ENCODE measurements at places on chromosomes 5 and 9.

DNA sequence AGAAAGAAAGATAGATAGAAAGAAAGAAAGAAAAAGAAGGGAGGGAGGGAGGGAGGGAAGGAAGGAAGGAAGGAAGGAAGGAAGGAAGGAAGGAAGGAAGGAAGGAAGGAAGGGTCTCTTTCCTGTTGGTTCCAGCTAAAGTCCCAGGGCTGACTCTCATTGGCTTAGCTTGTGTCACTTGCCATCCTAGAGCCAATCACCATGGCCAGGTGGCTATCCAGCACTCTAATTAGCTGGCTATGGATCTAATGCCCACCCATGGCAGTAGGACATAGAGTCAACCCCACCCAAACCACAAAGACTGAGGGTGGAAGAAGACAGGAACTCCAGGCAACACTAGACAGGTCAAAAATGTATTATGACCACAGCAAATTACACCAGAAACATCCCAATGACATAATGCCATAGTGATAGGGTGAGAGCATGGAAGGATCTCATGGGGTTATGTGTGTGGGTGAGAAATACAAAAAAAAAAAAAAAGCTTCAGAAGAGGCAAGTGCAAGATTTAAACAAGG, 10.8 kb upstream of the CPLX2 start:
- DNase-seq: no peak

GRCh38 chr9:135949501-135950134, 11.6 kb downstream of the UBAC1 start:
- no peak for DNase-seq

- DNase-seq: peak; percentile 93
Measured at GRCh38 chr5:75049456-75050351, 2.7 kb downstream of the GCNT4 start.

GRCh38 chr9:69136779-69137178, 37.3 kb upstream of the TJP2 start:
- no peak for DNase-seq

DNA sequence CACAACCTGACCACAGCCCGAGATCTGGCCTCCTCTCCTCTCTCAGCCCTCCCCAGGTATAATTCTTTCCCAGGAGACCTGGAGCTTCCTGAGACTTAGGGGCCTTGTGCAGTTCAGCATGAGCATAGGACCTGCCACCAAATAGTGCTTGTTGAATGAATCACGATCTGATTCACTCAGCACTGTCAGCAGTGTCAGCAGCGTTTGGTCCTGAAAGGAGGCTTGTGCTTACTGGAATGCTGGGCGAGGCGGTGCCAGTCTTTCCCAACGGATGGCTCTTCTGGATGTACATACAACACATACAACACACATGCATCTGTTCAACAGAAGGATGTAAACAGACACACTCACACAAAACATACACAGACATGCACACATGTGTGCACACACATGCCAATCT, 173.3 kb downstream of the COL23A1 start:
- no peak for DNase-seq

GRCh38 chr5:120255214-120255613, 208.9 kb upstream of the PRR16 start:
- no peak for DNase-seq

DNA sequence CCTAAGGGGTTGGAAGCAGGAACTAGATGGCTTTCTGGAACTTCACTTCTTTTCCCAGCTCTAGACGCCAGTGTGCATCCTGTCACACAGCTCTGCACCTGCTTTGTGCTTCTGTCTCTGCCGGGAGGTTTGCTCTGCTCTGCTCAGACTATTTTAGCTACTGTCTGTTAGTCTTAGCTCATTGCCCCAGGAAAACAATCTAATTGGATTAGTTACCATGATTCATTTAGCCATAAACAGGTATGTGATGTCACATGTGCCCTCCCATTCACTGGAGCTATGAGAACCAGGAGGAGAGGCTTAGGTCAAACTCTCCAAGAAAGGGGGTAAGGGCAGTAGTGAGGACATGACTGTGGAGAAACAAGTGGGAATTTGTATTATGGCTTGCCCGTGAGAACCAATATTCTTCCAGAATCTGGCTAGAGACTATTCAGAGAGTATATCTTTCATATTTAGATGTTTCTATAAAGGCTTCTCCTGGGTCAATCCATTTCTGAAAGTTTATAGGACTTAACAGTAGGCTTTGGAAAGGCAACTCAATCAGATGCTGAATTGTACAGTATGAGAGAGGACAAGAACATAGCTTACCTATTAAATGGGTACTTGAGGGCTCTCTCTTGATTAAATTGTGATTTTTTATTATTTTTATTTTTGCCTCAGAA, 22.4 kb upstream of the NREP start:
- no peak for DNase-seq

DNA sequence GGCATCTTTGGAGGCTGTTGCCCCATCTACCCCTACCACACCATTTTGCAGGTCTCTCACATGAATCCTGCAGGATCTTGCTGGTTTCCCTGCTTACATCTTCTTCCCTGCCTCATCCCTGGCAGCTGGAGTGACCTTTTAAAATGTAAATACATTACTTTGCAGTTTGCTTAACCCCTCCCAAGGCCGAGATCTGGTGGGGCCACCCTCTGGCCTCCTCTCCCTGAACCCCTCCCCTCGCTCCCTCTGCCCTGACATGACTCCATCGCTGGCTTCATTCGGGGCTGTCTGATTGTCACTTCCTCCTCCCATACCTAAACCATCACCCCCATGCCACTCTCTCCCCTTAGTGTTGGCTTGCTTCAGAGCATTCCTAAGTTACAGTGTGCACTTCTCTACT, 12.6 kb upstream of the PALM2AKAP2 start:
- DNase-seq: peak; percentile 55

DNA sequence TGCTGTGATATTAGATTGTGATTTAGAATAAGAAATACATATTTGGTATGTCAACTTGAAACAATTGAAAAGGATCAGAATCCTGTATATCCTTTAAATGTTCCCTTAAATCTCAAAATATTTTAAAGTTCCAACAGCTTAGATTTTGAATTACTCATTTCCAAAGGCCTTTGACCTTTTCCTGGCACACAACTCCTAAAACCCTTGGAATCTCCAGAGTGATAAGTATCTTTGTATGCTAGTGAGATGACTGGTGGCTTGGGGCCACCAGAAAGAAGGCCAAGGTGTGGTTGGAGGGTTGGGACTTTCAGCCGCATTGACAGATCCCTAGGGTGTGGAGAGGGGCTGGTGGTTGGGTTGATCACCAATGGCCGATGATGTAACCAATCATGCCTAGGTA, 104.7 kb downstream of the YIPF5 start:
- DNase-seq: no peak

GRCh38 chr9:109726119-109726518, 53.9 kb upstream of the PALM2AKAP2 start:
- DNase-seq: no peak

DNA sequence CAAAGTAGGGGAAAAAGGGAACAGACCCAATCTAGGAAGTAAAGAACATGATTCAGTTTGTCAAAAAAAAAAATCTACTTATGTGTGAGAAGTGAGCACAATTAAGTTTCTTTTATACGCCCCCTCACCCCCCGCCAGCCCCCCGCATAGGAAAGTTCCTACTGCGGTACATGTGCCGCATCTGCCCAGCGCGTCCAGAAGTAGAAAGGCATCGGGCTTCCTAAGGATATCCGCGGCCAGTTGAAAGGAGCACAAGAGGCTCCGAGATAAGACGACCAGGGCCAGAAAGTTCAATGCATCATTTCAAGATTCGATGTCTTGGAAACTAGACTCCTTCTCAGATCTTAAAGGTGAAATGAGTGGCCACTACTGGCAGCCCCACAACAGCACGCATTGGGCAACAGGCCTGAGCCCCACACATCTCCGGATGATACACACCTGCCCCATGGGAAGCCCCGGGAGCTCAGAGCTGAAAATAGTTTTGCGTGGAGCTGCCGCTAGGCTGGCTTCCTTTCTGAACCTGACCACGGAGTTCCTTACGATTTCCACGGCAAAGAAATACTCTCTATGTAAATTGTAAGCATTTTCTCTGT, 203.9 kb downstream of the RAB3C start:
- no peak for DNase-seq

GRCh38 chr9:71271602-71272001, 150.2 kb upstream of the TRPM3 start:
- DNase-seq: peak; percentile 16

GRCh38 chr9:78131969-78132700, 100.5 kb upstream of the GNAQ start:
- DNase-seq: no peak

GRCh38 chr9:103991698-103992097, 102.4 kb upstream of the SMC2 start:
- peak; percentile 12 for DNase-seq

GRCh38 chr9:22454016-22454415, 7.4 kb downstream of the DMRTA1 start:
- DNase-seq: no peak

DNA sequence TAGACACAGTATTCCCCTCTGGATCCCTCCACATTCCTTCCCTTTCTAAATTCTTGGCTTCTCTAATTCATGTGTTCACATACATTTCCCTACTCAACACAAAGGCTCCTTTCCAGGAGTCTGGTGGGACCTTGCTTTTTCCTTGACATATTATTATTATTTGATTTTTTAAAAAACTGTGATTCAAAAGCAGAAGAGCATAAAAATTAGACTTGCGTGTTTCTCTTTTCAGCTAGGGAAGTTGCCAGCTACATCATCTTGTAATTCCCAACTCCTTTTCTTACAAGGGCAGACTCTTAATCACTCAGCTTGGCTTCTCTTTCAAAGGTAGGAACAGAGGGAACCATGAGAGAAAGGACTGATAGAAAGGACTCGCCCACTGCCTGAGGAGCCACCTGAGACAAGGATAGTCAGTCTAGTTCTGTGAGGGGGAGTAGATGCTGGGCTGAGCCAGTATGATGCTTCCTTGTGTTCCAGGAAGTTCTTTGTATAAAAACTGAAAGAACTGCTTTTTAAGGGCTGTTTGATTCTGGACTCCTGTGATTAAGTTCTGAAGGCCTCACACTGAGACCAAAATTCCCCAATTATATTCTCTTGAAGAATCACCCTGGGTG, 51.0 kb upstream of the DPYSL3 start:
- peak; percentile 25 for DNase-seq

DNA sequence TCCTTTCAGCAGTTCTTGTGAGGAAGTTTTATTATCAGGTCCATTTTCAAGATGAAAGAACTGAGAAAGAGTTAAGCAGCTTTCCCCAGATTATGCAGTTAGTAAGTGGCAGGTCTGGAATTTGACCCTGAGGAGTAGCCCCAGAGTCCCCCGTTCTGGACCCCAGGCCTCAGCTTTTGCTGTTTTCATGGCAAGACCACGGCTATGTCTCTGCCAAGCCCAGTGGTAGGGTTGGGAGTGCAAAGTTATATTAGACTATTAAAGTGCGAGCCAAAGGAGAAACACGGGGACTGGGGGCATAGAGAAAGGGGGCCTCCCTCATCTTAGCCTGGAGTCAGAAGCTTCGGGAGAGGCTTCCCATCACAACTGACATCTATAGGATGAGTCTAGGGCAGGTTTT, 19.3 kb upstream of the ORM1 start:
- DNase-seq: no peak

GRCh38 chr5:175819090-175819425, 52.3 kb upstream of the CPLX2 start:
- no peak for DNase-seq

GRCh38 chr9:112861638-112862555, 28.8 kb downstream of the SLC46A2 start:
- DNase-seq: no peak

- DNase-seq: no peak
Measured at GRCh38 chr5:118616281-118616680, 372.1 kb downstream of the DTWD2 start.

- no peak for DNase-seq
Measured at GRCh38 chr5:133083901-133084300, 32.1 kb downstream of the HSPA4 start.

DNA sequence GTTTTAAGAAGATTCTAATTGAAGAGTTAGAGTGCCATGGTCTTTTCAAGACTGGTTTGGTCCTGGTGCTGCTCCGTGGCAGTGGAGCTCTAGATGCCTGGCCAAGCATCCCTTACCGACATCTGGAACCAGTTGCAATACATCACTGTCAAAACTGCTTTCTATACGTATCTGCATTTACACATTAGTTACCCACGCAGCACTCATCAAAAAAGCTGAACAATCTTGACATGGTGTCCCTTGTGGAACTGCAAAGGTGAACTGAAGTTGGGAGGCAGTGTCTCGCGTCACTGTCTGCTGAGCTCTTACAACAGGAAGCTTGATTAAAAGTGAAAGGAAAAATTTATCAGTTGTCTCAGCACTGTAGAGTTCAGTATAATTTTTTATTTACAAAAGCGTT, 82.6 kb downstream of the PBX3 start:
- no peak for DNase-seq

DNA sequence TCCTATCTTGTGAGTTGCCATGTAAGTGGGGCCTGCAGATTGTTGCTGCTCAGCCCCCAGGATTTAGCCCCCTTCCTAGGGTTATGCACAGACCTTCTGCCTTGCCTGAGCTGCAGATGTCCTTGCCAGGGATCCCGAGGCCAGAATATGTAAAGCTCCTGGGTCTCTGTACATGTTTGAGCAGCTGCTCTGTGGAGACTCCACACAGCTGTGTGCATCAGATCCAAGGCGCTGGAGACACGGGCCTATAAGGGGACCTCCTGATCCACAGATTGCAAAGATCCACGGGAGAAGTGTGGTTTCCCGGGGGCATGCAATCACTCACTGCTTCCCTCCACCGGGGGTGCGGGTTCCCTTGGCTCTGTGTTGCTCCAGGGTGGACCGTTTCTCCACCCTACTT, 28.9 kb downstream of the TAF11L14 start:
- DNase-seq: no peak

DNA sequence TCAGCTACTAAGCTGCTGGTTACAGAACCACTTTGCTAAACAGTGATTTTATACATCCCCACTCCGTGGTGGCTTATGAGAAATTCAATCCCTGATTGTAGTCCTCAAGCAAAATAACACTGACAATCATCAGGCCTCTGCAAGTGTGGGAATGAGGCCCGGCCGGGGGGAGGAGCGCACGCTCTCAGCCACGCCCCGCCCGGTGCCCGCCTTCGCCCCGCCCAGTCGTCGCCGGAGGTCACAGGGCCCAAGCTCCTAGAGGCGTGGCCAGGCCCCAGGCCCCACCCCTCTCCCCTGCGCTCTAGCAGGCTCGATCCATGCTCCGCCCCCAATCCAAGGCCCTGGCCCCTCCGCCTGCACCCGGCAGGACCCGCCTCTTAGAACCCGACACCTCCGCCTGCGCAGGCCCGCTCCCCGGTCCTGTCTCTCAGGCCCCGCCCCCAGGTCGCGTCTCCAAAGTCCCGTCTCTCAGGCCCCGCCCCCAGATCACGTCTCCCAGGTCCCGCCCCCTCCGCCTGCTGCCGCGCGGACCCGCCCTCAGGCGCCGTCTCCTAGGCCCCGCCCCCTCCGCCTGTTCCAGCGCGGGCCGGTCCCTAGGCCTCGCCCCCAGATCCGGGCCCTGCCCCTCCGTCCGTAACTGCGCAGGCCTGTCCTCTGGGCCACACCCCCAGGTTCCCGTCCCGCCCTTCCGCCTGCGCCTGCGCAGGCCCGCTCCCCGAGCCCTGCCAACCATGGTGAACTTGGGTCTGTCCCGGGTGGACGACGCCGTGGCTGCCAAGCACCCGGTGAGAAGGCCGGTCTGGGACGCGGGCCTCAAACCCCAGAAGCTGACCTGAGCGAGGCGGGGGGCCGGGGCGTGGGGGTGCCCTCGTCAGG, at the start of gene TMEM141:
Gene TMEM141, plus strand, starts transcription at position 705 of the 876 bp plus-strand sequence. Its CDS starts 27 bp downstream, at position 732.
- DNase-seq: peak; percentile 99

Measured in mesendoderm (in vitro differentiated cells).